Uterus (tissue), 4 donors: ENCODE measurements at places on chromosomes 4 and X. TPM values are rescaled to one million over a fixed set of nuclear protein-coding genes. Genes with fewer than 3 reads are reported as not detected.

RPS6KA3 gene
- total RNA-seq: 59.0 TPM

DNA sequence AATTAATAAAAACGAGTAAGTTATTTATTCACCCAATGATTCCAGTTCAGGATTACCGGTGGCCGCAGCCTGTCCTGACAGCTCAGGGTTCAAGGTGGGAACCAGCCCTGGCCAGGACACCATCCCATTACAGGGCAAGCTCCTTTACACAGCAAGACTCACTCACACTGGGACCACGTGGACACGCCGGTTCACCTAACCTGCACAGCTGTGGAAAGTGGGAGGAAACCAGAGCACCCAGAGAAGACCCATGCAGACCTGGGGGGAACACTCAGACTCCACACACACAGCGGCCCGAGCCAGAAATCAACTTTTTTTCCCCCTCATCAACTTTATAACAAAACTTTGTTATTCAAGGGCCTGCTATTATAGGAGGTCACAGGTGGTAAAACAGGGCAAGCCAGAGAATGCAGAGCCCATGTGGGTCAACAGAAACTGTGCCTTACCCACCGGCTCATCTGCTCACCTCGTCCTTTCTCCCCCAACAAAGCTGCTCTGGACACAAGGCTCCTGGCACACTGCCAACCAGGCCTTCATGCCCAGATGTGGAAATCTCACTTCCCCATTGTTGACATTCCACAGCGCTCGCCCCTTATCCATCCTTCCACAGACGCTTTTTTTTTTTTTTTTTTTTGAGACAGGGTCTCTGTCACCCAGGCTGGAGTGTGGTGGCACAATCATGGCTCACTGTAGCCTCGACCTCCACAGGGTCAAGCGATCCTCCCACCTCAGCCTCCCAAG lies 8.0 kb upstream of the ODAPH start:
- H3K36me3 ChIP-seq: no peaks in the 10 kb centered on the region
- H3K4me1 ChIP-seq: no peaks in the 10 kb centered on the region
- H3K27me3 ChIP-seq: no peaks in the 10 kb centered on the region
- peak; percentile 30 for DNase-seq
- H3K27ac ChIP-seq: no peak overlapping the region

BST1 gene
- total RNA-seq: 11.4 TPM

- no peak for DNase-seq
- no peak overlapping the region for H3K27ac ChIP-seq
- H3K27me3 ChIP-seq: no peaks in the 10 kb centered on the region
- H3K4me1 ChIP-seq: no peaks in the 10 kb centered on the region
- no peak overlapping the region for H3K4me3 ChIP-seq
- H3K36me3 ChIP-seq: no peaks in the 10 kb centered on the region
Measured at GRCh38 chr4:76058302-76058701, 16.2 kb upstream of the ART3 start.

FOXR2 gene
- total RNA-seq: not detected

FRG2 gene
- total RNA-seq: not detected

- H3K27me3 ChIP-seq: no peaks in the 10 kb centered on the region
- DNase-seq: no peak
- H3K27ac ChIP-seq: peak overlapping the region; percentile 78
- no peaks in the 10 kb centered on the region for H3K4me1 ChIP-seq
- H3K4me3 ChIP-seq: no peak overlapping the region
Measured at GRCh38 chr4:176789955-176790354, 2.8 kb downstream of the VEGFC start.

DNA sequence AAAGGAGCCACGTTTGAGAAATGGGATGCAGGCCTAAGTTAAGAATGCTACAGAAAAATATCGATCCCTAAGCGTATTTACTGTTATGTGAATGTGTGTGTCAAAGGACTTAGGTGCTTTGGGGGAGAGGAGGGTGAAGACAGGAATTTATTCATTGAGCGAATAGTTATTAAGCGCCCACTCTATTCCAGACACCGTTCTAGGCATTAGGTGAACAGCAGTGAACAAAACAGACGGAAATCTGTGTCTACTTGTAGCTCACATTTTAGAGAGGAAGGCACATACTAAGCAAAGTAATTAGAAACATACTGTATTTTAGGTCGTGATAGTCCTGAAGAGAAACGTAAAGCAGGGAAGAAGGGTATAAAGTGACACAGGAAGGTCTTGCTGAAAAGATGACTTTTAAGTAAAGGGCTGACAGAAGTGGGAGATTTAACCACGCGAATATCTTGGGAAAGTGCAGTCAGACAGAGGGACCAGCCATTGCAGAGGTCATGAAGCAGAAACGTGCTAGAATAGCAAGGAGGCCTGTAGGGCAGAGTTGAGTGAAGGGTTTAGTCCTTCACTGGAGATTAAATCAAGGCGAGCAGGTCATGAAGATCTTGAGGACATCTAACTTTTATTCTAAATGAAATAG lies 541 bp downstream of the AIMP1 start:
- no peak for DNase-seq
- peak overlapping the region; percentile 77 for H3K4me3 ChIP-seq
- H3K27ac ChIP-seq: peak overlapping the region; percentile 92
- peaks cover 15% of the 10 kb centered on the region for H3K4me1 ChIP-seq
- no peaks in the 10 kb centered on the region for H3K27me3 ChIP-seq

PLK4 gene
- total RNA-seq: 17.7 TPM

- H3K27ac ChIP-seq: no peak overlapping the region
- no peak overlapping the region for H3K4me3 ChIP-seq
- DNase-seq: no peak
- H3K27me3 ChIP-seq: no peaks in the 10 kb centered on the region
- no peaks in the 10 kb centered on the region for H3K4me1 ChIP-seq
- H3K36me3 ChIP-seq: no peaks in the 10 kb centered on the region
Measured at GRCh38 chrX:152537373-152537772, 86.3 kb upstream of the GABRA3 start.

- no peak overlapping the region for H3K4me3 ChIP-seq
- no peak overlapping the region for H3K27ac ChIP-seq
- H3K27me3 ChIP-seq: no peaks in the 10 kb centered on the region
- DNase-seq: no peak
- no peaks in the 10 kb centered on the region for H3K4me1 ChIP-seq
- no peaks in the 10 kb centered on the region for H3K36me3 ChIP-seq
Measured at GRCh38 chr4:100790836-100791615, 273.2 kb upstream of the EMCN start.

DNA sequence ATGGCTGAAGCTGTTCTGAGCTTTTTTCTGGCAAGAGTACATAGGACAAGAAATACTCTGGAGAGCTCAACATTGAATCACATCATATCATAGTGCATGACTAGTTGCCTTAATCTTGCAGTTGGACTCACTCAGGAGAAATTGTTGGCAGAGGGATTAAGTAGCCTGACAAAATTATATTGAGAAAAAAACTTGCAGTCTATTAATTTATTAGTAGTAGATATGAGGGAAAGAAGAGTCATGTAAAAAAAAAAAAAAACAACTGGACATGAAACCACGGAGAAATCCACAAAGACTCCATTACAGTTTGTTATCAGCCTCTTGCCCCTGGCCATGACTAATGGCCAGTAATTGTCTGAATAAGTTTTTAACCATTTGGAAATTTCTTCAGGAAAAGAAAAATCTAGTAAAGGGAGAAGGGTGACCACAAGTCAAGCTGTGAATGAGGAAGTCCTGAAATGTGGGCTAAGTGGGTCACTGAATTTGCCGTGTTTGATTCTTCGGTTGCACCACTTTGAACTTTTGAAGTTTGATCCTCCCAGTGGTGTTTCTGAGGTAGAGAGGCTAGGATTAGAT lies 45.6 kb downstream of the FHL1 start:
- H3K4me1 ChIP-seq: peaks cover 7% of the 10 kb centered on the region
- no peak for DNase-seq
- no peak overlapping the region for H3K4me3 ChIP-seq
- peak overlapping the region; percentile 81 for H3K27ac ChIP-seq
- no peaks in the 10 kb centered on the region for H3K27me3 ChIP-seq
- H3K36me3 ChIP-seq: no peaks in the 10 kb centered on the region

- no peak overlapping the region for H3K27ac ChIP-seq
- H3K36me3 ChIP-seq: no peaks in the 10 kb centered on the region
- H3K27me3 ChIP-seq: no peaks in the 10 kb centered on the region
- no peaks in the 10 kb centered on the region for H3K4me1 ChIP-seq
Measured at GRCh38 chr4:140330311-140330900, 43.0 kb upstream of the SCOC start.

GRCh38 chrX:20988118-20988517 lies 386.1 kb upstream of the CNKSR2 start:
- H3K4me3 ChIP-seq: no peak overlapping the region
- no peak overlapping the region for H3K27ac ChIP-seq
- H3K36me3 ChIP-seq: no peaks in the 10 kb centered on the region
- no peaks in the 10 kb centered on the region for H3K27me3 ChIP-seq
- DNase-seq: no peak

DNA sequence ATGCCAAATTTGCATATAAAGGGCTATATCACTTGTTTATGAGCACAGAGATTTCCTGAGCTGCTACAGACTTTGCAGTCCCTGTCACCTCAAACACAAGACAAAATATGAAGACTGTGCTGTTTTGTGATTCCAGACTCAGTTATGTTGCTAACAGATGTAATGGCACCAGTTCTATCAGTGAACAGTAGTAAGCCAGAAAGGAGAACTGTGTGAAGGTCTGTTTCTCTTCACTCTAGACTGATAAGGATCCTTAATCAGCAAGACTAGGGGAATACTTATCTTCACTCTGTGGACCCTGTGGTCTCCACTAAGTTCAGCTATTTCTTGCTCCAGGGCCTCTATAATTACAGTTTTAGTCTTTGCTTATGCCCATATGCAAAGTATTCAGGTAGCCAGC lies 82.7 kb downstream of the ANXA5 start:
- H3K4me1 ChIP-seq: no peaks in the 10 kb centered on the region
- H3K4me3 ChIP-seq: no peak overlapping the region
- DNase-seq: no peak

DNA sequence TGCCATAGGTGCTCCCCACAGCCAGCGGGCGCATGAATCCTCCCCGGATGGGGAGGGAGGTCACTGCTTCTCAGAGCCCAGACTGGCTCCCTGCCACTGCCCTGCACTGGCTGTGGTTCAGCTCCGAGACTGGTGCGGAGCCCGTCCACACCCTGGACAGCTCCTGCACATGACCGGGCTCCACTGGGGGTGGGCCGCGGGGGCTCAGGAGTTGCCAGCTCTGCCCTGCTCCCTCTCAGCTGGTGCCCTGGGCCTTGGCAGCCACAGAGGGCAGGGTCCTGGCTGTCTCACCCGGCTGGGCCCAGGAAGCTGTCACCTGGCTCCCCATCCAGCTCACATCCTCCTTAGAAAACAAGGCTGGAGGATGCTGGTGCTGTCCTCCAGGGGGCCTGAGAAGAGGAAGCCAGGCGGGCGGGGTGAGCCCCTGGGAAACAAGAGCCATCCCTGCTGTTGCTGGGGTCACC lies 64.9 kb upstream of the ADRA2C start:
- no peak for DNase-seq
- no peaks in the 10 kb centered on the region for H3K27me3 ChIP-seq
- H3K36me3 ChIP-seq: no peaks in the 10 kb centered on the region
- no peak overlapping the region for H3K4me3 ChIP-seq

DNA sequence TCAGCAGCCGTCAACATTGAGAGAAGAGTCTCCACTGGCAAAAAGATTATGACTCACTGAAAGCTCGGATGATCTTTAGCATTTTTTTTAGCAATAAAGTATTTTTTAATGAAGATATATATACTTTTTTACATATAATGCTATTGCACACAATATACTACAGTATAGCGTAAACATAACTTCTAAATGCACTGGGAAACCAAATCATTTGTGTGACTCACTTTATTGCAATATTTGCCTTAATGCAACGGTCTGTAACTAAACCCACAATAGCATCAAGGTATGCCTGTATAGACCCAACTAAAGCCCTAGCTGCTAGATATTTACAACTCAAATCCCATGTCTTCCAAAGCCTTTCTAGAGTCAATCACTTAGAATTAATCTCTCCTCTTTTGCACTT lies 52.3 kb upstream of the EDNRA start:
- no peaks in the 10 kb centered on the region for H3K36me3 ChIP-seq
- no peak overlapping the region for H3K27ac ChIP-seq
- H3K27me3 ChIP-seq: no peaks in the 10 kb centered on the region
- H3K4me1 ChIP-seq: no peaks in the 10 kb centered on the region

DNA sequence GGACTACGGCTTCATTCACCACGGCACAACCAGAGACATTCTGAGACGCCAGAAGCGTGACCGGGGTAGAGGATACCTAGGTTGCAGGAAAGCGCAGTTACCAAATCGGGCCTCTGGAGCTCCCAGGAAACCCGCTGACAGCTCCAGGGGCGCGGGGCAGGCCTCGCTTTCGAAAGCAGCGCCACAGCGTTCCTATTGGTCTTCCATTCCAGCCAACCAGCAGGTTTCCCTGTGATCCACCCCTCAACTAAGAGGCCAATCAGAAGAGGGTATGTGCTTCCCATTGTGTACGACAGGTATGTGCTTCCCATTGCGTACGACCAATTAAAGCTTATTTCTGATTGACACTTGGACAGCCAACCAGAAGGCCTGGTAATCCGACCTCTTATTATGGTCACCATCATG lies 14.9 kb downstream of the SNX12 start:
- no peaks in the 10 kb centered on the region for H3K36me3 ChIP-seq
- no peaks in the 10 kb centered on the region for H3K4me1 ChIP-seq
- DNase-seq: no peak
- H3K27ac ChIP-seq: no peak overlapping the region

- no peaks in the 10 kb centered on the region for H3K36me3 ChIP-seq
- H3K4me3 ChIP-seq: no peak overlapping the region
- no peaks in the 10 kb centered on the region for H3K4me1 ChIP-seq
- no peak overlapping the region for H3K27ac ChIP-seq
Measured at GRCh38 chr4:71669291-71669690, 114.6 kb downstream of the GC start.

PFKFB1 gene
- total RNA-seq: not detected

DACH2 gene
- total RNA-seq: 8.6 TPM

F8A3 gene
- not detected for total RNA-seq

PAGE4 gene
- total RNA-seq: 1.5 TPM

GRCh38 chr4:47838445-47838844 lies 578 bp upstream of the CORIN start:
- H3K4me1 ChIP-seq: no peaks in the 10 kb centered on the region
- no peak for DNase-seq
- H3K4me3 ChIP-seq: no peak overlapping the region

PASD1 gene
- total RNA-seq: not detected

DNA sequence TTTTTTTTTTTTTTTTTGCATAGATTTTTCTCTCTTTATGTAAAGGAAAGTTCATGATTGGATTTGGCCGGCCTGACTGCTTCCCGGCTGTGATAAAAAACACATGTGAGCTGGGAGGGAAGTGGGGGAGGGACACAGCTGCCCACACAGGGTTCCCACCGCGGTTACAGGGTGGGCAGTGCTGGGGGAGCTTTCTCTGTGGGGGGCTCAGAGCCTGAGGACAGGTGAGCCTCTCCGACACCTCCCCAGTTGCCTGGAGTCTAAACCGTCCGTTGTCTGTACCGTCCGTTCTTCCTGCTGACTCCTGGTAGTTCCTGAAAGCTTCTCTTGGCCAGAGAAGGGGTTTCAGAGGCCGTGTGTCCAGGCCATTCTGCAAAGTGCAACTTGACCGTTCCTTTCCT lies 21.8 kb downstream of the SHOX start:
- H3K27me3 ChIP-seq: no peaks in the 10 kb centered on the region
- H3K36me3 ChIP-seq: no peaks in the 10 kb centered on the region
- no peak overlapping the region for H3K27ac ChIP-seq
- no peak for DNase-seq
- H3K4me1 ChIP-seq: no peaks in the 10 kb centered on the region
- H3K4me3 ChIP-seq: no peak overlapping the region
